ENCODE measurements at places on chromosomes 16 and 17. TPM values are rescaled to one million over a fixed set of nuclear protein-coding genes. Genes with fewer than 3 reads are reported as not detected.
A peak's percentile ranks its signal among the peaks of the same experiment; 100 is the strongest.

Gene FADS6
- total RNA-seq, result 1.4 TPM

Gene KIF19
- total RNA-seq, result 3.3 TPM

Gene TPSD1
- 1.6 TPM for total RNA-seq

DNA sequence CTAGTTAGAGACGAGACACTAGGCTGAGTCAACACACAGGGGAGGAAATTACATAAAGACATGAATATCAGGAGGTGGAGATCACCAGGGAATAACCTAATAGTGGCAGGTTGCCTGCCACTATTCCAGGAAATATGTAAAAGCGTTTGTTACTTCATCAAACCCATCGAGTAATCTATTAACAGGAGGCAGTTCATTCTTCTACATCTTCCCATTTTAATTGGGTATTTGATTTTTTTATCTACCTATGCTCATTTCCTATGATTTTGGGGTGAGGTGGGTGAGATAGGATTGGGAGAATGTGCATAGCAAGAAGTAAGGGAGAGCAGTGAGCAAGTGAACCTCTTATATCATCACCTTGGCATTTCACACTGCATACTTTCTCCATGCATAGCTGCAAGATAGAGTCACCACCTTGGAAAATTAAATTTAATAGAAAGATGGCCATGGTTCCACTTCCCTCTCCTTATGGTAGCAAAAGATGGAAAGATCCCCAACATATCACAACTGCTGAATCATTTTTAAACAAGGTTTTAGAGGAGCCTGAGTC is 312.2 kb downstream of the TMEM114 start:
- DNase-seq, result no peak

DNA sequence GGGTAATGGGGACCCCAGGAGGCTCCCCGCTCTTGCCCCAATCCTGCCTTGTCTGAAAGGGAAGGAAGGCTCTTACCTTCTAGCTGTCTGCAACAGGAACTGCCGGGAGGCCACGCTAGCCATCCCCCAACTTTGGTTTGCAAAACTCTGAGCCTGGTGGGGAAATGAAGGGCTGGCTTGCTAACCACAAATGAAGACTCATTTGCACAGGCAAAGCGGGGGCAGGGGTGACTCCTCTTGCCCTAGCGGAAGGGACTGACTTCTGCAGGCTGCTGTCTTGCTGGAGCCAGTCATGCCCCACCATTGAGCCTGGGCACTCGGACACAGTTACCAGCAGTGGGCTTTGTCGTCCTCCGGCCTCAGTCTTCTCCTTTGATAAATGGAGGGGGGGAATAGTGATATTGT is 52.6 kb downstream of the PLCG2 start:
- DNase-seq, result peak; percentile 27

- no peak for DNase-seq
Observed at GRCh38 chr17:50866950-50867362, 802 bp upstream of the TOB1 start.

DNA sequence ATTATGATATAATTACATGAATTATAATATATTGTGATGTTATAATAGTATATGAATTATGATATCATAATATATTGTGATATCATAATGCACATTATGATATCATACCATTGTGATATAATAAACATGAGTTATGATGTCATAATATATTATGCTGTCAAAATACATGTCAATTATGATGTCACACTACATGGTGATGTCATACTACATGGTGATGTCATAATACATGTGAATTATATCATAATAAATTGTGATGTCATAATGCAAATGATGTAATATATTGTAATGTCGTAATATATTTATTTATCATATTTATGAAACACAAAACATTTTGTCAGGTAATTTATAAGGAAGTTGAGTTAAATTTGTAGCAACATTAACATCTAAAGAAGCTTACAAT is 1950.1 kb downstream of the TP53TG3F start:
- DNase-seq, result no peak

DNA sequence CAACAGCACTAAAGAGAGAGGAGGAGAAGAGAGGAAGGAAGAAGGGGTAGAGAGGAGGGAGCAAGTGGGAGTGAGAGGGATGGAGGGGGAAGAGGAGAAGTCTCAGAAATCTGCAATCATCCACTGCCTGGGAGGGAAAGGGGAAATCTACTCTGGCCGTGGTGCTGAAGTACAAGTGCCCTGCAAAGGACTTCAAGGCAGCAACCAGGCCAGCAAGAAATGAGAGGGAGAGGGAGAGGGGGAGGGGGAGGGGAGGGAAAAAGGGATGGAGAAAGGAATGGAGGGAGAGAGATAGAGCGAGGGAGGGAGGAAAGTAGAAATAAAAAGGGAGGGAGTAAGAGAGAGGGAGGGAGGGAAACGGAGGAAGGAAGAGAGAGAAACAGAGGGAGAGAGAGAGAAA is 130.8 kb upstream of the EEF2KMT start:
- no peak for DNase-seq

Data from testis (tissue), 5 donors.